ENCODE measurements at places on chromosomes 1 and 21. TPM values are rescaled to one million over a fixed set of nuclear protein-coding genes. Genes with fewer than 3 reads are reported as not detected.

GRCh38 chr1:58983162-58983561 lies 199.3 kb upstream of the JUN start:
- DNase-seq: no peak

- no peak for DNase-seq
Measured at GRCh38 chr1:4932311-4933030, 278.1 kb downstream of the AJAP1 start.

GRCh38 chr1:230839173-230839572 lies 29.1 kb downstream of the C1orf198 start:
- no peak for DNase-seq

DNA sequence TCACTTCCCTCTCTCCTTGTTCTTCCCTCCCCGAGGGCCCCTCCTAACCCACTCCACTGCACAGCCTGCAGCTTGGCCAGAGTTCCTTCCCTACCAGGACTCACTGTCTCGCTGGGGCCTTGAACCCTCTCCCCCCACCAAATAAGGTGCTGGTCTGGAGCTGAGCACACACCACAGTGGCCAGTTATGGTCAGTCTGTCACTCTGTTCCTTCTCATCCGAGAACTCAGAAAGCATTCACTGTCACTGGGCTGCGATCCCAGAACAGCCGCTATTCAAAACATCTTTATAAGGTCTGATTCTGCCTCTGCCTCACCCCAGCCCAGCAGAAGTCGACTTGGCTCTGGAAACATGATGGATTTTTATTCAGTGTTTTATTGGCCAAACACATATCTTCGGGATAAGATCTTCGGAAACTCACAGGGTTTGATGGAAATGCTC lies 19.8 kb upstream of the LBR start:
- DNase-seq: peak; percentile 46

DNA sequence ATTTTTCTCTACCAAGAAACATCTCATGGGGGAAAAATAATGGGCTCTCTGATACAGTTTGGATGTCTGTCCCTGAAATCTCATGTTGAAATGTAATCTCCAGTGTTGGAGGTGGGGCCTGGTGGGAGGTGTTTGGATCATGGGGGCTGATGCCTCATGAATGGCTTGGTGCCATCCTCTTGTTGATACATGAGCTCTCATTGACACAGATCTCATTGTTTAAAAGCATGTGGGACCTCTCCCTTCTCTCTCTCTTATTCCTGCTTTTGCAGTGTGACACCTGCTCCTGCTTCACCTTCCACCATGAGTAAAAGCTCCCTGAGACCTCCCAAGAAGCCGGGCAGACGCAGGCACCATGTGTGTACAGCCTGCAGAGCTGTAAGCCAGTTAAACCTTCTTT lies 332.5 kb upstream of the NRIP1 start:
- no peak for DNase-seq

DNA sequence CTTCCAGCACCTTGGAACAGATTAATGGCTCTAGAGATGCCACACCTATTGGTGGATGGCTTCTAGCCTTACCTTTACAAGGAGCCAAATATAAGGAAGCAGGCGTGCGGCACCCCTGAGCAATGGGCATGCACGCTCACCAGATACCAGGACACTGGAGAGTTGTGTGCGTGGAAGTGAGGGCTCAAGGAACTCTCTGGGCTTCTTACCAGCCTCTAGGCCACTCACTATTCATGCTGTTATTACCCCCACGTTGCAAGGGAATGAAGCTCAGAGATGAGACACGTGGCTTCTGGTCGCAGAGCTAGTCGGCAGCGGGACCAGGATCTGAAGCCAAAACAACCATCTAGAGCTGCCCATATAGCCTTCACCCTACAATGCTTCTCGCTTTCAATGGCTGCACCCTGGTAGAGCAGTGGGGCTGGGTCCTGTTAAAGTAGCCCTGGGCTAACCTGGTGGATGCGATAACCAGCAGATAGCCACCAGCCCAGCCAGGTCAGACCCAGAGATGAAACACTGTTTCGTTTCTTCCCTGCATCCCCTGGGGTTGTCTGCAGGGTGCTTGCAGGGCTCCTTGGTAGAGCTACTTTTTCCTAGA lies 396.4 kb upstream of the VAMP3 start:
- DNase-seq: peak; percentile 19

DNA sequence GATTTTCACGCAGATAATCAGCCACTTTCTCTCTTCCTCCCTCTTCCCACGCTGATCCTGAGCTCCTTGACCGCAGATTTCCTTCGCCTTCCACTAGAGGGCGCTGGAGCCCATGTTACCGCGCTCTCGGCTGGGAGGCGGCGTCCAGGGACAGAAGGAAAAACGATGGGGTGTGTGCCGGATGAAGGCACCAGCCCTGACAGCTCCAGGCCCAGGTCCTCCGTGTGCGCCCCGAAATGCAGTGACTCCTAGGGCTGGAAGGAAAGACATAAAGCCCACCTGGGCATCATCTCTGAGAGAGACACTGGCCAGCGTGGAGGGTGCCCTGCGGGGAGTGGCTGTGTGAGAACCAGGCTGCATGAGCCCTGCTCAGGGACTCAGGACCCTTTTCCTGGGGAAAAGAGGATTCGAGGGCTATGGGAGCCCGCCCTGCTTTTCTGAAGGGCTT lies 44.9 kb upstream of the CYP2J2 start:
- DNase-seq: peak; percentile 63

DNA sequence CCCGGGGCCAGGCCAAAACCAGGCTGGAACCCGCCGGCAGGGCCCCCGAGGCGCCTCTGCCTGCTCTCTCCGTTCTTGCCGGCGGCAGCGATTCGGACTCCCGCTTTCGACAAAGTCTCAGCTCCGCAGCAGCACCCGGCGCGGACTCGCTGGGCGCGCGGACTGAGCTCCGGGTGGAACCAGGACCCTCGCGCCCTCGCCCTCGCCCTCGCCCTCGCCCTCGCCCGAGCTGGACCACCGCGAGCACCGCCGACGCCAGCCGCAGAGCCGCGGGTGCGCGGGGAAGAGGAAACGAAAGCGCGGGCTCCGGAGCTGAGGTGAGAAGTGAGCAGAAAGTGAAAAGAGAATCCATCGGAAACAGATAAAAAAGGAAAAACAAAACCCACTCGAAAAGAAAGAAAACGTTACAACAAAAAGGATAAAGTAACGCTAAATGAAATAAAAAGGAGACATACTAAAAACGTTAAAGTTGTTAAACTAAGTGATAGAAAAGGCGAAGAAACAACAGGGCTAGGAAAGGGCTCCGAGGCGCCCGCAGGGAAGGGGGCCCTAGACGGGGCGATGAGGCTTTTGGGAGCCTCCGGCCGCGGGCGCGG lies 64.9 kb downstream of the MEF2D start:
- no peak for DNase-seq

DNA sequence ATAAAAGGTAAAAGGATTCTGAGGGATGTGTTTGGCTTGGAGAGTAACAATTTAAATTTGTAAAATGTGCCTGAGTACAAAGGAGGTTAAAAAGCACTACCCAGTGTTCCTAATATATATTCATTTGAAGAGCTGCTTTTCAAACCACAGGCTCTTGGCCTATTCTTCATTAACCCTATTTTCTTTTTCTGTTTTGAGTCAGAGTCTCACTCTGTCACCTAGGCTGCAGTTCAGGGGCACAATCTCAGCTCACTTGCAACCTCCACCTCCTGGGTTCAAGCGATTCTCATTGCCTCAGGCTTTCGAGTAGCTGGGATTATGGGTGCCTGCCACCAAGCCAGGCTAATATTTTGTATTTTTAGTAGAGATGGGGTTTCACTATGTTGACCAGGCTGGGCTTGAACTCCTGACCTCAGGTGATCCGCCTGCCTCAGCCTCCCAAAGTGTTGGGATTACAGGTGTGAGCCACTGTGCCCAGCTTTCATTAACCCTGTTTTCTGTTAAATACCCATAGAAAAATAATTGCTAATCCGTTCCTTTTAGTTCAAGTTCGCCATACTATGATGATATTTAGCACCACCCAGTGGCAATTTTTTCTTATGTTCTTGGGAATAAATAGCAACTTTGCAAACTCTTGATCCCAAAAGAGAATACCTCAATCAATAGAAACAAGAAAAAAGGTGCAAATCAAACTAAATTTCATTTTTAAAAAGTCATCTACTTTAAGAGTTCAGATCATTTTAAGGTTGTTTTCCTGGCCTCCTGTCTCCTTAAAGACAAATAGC lies 30.5 kb downstream of the ZBTB8OS start:
- no peak for DNase-seq

- DNase-seq: no peak
Measured at GRCh38 chr1:159302095-159302494, at the start of gene FCER1A. Gene FCER1A (plus strand): TSS chr1:159302336. CDS start chr1:159302365, 29 bp downstream.

- DNase-seq: no peak
Measured at GRCh38 chr1:3030663-3031381, 9.6 kb downstream of the ACTRT2 start.

DNA sequence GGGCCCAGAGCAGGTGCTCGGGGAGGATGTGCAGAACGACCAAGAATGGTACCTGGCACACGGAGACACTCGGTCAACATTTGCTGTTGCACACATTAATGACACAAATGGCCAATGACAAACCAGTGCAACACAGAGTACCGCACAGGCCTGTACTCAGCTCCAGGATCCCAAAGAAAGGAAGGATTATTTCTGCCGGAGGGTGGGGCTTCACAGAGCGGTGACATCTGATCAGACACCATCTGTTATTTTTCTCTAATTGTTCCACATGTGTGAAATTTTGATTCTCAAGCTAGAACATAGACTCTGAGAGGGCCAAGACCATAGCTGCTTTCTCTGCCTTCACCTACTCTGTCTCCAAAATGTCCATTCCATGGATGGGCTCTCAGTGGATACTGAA lies 100.4 kb downstream of the MRPL37 start:
- DNase-seq: no peak

DNA sequence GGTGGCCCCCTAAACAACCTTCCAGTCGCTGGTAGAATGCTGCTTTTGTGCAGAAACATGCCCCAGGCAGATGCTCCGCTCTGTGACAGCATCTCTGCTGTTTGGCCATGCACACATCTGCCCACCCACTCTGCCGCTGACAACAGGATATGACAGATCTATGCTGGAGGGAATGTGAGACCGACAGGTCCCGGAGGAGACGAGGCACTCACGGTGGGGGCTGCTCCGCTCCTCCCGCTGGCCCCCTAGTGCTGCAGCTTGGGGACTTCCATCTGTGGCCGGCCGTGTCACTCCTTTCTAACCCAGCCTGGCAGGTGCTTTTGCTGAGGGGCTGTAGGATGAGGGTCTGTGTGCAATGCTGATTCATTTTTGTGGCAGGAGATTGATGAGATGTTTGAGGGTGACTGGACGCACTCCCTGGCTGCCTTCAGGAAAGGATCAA lies 49.1 kb upstream of the DMRTB1 start:
- no peak for DNase-seq

DNA sequence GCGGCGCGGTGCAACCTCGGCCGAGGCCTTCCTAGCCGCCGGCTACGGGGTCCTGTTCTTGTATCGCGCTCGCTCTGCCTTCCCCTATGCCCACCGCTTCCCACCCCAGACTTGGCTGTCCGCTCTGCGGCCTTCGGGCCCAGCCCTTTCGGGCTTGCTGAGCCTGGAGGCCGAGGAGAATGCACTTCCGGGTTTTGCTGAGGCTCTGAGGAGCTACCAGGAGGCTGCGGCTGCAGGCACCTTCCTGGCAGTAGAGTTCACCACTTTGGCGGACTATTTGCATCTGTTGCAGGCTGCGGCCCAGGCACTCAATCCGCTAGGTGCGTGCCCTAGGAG lies 379 bp downstream of the PPCS start:
- DNase-seq: no peak

DNA sequence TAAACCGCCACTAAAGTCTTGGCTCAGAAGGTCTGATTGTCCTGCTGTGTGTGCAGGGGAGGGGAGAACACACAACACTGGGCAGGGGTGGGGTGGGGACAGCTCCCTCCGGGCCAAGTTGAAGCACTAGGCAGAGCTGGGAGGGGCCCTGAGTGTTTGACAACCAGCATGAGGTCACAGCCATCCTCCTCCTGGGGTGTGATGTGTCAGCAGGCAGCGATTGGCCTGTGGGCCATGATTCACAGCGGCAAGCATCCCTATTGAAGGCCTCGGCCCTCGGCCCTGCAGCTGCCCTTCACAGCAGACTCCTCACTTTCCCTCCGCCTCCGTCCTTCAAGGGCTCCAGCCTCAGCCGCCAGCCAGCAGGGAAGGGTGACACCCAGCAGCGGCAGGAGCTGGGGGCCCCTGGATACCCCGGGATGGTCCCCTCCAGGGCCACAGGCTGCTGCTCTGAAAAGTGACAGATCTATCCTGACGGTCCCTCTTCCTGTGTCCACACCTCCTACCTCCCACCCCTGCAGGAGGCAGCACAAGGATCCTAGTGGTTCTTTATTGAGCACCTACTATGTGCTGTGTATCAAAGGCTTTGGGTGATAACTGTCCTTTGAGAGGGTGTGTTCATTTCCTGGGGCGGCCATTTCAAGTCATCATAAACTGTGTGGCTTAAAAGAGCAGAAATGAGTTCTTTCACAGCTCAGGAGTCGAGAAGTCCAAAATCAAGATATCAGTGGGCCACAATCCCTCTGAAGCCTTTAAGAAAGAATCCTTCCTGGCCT lies 66.0 kb upstream of the SLC25A33 start:
- no peak for DNase-seq

- DNase-seq: peak; percentile 18
Measured at GRCh38 chr1:47181955-47182675, 7.7 kb downstream of the PDZK1IP1 start.

- DNase-seq: no peak
Measured at GRCh38 chr21:21018821-21019220, 20.6 kb downstream of the NCAM2 start.

Gene ENO1
- 382 TPM for total RNA-seq

Gene SPRR2A
- total RNA-seq: not detected

Gene CYP4A22
- 69.9 TPM for total RNA-seq

Gene SLC9C2
- not detected for total RNA-seq
